ENCODE measurements at places on chromosomes 2 and 18. TPM values are rescaled to one million over a fixed set of nuclear protein-coding genes. Genes with fewer than 3 reads are reported as not detected.

ZSWIM2 gene
- total RNA-seq, result not detected

NEU2 gene
- not detected for total RNA-seq

FBXO48 gene
- total RNA-seq, result 0.52 TPM

MOCOS gene
- total RNA-seq, result 3.6 TPM

LIMS2 gene
- total RNA-seq, result 5.6 TPM

YWHAQ gene
- total RNA-seq, result 716 TPM

CCDC85A gene
- total RNA-seq, result 0.20 TPM

ABCG5 gene
- not detected for total RNA-seq

CCL20 gene
- total RNA-seq, result 7.7 TPM

TXNDC2 gene
- total RNA-seq, result 0.10 TPM

C2orf80 gene
- not detected for total RNA-seq

HAAO gene
- not detected for total RNA-seq

CD28 gene
- total RNA-seq, result not detected

ANKRD36C gene
- total RNA-seq, result 2.5 TPM

CIDEA gene
- total RNA-seq, result not detected

POTEJ gene
- total RNA-seq, result not detected

SIX3 gene
- total RNA-seq, result 0.58 TPM

ABCB11 gene
- total RNA-seq, result 0.01 TPM

TFCP2L1 gene
- total RNA-seq, result 4.9 TPM

SLC38A11 gene
- total RNA-seq, result not detected

DNAH7 gene
- 0.84 TPM for total RNA-seq

LRPPRC gene
- total RNA-seq, result 87.6 TPM

DHRS9 gene
- 2.8 TPM for total RNA-seq

FAM237A gene
- total RNA-seq, result not detected

MRPS5 gene
- 76.8 TPM for total RNA-seq

ABCG8 gene
- total RNA-seq, result not detected
